ENCODE measurements at places on chromosomes 6 and 20. TPM values are rescaled to one million over a fixed set of nuclear protein-coding genes. Genes with fewer than 3 reads are reported as not detected.

The SLPI gene
- total RNA-seq = 9.0 TPM

The SLC16A10 gene
- total RNA-seq = 0.08 TPM

The KHDC1 gene
- total RNA-seq = 4.1 TPM

The ULBP3 gene
- 3.4 TPM for total RNA-seq

The ANGPT4 gene
- total RNA-seq = not detected

The CDSN gene
- not detected for total RNA-seq

The NRN1 gene
- total RNA-seq = 1.0 TPM

The C6orf132 gene
- 1.9 TPM for total RNA-seq

The PLG gene
- not detected for total RNA-seq

The ECT2L gene
- total RNA-seq = not detected

The BCAS4 gene
- 24.8 TPM for total RNA-seq

The CFB gene
- 2.0 TPM for total RNA-seq

The SLC18B1 gene
- total RNA-seq = 4.1 TPM

The CLDN20 gene
- total RNA-seq = not detected

The EPPIN gene
- not detected for total RNA-seq
